SK-N-SH treated with all-trans-retinoic acid at 6 μM for 48 hours (cell line): ENCODE measurements at places on chromosomes 3 and 15.

DNA sequence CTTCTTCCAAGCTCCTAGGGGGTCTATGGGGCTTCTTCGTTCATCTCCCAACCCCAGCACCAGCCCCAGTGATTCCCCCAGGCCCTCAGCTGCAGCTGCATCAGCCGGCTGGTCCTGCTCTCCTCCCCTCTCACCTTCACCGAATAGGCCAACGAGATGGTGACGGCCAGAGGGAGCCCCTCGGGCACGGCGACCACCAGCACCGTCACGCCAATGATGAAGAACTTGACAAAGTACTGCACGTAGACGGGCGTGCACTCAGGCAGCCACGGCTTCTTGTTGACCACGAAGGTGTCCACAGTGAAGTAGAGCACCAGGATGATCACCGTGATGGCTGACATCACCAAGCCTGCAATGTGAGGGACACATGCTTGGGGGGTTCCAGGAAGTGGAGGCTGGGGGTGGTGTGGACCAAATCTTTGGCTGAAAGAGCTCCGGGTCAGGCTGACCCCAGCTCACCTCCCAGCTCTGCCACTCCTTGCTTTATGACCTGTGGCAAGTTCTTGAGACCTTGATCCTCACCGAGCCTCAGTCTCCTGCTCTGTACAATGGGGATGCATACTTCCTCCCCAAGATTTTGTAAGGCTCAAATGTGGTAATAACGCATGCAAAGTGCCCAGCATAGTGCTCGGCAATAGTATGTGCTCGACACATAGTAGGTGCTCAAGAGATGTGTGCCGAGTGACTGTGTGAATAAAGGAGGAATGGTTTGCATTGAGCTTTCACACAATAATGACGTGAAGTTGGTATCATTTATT is 54.6 kb upstream of the SEC13 start:
- ATAC-seq: no peak

GRCh38 chr3:23739536-23739935 is 66.2 kb upstream of the UBE2E1 start:
- ATAC-seq: peak; percentile 74

GRCh38 chr15:69104050-69104750 is 56.2 kb upstream of the GLCE start:
- ATAC-seq: no peak

GRCh38 chr3:46098319-46098761 is 71.1 kb upstream of the XCR1 start:
- no peak for ATAC-seq

DNA sequence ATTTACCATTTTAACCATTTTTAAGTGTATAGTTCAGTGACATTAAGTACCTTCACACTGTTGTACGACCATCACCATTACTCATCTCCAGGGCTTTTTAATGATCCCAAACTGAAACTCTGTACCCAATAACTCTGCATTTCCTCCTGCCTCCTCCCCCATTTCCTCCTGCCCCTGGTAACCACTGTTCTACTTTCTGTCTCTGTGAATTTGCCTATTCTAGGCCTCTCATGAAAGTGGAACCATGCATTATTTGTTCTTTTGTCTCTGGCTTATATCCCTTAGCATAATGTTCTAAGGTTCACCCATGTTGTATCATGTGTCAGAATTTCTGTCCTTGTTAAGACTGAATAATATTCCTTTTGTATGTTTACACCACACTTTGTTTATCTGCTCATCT is 154.2 kb downstream of the MECOM start:
- no peak for ATAC-seq

DNA sequence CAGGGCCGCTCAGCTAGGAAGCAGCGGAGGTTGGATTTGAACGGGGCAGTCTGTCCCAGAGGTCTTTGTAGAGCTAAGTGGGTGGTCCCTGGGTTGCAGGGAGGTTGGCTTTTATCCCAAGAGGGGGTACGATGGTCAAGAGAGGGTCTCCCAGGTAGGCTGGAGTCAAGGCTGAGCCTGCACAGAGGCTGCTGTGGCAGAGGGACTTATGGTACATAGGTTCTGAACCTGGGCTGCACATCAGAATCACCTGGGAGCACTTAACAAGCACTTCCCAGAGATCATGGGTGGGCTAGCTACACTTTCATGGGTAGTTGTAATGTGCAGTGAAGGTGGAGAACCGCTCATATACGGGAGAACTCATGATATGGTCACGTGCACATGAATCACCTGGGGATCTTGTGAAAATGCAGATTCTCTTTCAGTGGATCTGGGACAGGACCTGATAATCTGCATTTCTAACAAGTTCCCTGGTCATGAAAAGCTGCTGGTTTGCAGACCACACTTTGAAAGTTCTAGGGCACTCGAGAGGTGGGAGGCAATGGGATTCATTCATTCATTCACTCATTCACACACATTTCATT is 2.9 kb upstream of the RASGRF1 start:
- no peak for ATAC-seq

- ATAC-seq: no peak
Observed at GRCh38 chr3:186605561-186606545, 7.0 kb upstream of the AHSG start.

GRCh38 chr3:179149406-179149867 is 1.3 kb downstream of the PIK3CA start:
- ATAC-seq: no peak

DNA sequence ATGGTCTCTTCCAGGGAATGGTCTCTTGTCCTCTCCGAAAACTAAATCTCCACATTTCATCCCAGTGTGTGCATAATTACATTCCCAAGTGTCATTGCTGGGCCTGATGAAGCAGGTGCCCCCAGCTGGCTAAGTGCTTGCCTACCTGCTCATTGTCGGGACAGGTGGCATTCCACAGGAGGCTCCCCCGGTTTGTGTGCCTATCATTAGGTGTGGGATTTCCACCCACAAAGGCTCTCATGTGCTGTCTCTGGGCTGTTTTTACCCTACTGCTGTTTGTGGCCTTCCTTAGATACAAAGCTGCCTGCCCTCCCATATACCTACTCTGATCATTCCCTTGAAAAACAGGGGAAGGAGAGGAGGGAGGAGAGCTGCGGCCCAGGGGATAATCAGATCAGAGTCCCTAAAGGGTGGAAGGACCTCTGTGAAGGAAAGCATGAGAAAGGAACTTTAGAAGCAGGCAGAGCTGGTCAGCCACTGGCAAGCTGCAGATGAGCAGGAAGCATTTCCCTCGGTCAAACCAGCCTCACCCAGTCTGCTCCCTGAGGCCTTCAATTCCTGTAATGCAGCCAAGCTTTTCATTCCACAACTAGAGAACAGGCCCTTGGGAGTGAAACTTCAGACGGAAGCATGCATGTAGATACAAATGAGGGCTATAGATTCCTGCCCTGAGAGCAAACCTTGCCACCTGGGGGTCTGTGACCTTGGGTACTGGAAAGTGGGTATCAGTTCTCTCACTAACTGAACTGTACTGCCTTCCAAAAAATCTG is 60.7 kb upstream of the HEG1 start:
- peak; percentile 90 for ATAC-seq

DNA sequence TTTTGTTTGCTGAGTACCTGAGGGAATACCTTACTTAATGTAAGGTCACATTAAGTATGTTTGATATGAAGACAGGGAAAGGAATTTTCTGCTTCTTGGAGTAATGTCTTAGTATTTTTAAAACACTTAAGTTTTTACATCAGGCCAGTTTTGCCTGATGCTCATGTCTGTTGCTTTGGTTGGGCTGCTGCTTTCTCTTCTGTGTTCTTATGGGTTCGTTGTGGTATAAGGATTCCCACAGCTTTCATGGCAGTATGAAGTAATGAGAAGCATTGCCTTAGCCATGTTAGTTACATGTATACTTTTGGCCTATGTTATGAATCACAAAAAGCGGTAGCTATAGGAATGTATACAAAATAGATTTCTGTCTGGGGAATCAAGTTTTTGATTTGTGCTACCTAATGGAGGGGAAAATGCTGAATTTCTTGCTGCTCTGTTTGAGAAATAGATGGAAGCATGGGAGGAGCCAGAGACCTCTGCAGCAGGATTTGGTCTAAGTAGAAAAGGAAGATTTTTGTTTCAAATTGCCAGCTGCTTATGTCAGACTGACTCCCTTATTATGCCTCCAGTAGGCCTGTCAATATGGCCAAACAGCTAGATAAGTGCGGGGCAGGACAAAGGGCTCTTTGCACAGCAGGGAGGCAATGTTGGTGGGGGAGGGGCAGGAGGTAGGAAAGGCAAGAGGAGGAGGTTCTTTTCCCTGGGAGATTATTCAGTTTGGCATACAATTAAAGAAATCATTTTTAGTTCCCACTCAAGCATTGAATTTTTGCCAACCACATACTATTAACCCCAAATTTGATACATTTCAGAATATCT is 5.2 kb downstream of the SETD5 start:
- no peak for ATAC-seq

DNA sequence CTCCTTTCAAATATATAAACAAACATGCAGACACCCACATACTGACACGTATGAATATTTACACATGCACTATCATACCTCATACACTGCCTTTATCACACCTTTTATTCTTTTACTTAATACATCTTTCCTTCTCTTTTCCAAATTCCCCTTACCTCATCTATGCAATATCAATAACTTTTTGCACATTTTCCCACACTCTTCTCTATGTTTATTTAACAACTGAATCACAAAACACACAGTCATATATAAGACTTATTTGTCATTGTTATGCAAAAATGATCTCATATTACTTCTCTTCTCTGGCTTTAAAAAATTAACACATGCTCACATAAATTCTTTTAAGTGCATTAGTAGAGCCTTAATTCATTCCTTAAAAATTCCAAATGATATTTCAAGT is 461.4 kb downstream of the DIPK2A start:
- ATAC-seq: no peak

DNA sequence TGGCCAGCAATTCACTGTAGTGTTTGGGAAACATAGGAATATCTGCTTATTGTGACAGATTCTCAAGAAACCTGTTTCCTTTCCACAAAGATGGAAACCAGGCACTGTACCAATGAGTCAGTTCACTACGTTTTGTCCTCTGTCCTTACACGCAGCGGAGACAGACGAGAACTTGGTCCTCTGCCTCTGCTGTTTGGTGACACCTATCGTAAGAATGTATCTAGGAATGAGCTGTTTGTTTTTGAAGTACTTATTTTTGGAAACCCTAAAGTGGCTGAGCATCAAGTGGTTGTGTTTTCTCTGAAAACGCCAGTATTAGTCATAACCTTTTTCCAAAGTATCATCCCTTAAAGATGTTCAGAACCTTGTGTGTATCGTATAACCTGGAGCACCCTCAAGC is 93.0 kb downstream of the PGPEP1L start:
- ATAC-seq: peak; percentile 89

GRCh38 chr3:183328823-183329222 is 75.8 kb downstream of the B3GNT5 start:
- no peak for ATAC-seq

DNA sequence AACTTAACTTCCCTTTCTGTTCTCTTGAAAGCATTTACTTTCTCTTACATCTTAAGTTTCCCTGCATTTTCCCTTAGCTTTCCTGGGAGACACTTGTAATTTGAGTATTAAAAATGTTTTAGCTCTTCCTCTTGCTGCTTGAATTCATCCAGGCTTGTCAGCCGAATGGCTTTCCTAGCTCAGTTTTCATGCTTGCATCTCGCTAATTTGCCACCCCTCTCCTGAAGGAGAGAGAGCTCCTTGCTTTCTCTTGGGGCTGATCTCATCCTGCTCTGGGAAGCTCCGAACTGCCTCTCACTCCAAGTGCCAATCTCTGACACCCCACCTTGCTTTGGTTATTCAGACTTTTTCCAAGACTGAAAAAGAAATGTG is 374.6 kb upstream of the TBL1XR1 start:
- no peak; the same call in 2 of the 3 replicates for ATAC-seq

DNA sequence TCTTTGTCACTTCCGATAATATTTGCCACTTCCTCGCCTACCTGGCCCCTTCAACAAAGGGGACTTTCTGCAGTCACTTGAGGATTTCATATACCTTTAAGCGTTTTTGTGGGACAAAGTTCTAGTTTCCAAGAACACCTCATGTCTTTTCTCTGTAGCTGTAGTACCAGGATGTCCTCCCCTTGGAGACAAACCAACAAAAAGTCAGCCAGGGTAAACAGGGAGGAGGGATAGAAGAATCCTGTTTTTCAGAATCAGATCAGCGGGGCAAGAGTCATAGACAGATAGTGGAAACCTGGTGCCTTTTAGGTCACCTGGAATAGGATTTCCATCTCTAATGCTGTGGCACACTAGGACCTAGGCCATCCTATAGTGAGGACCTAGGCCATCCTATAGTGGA is 4.5 kb downstream of the LRRC3B start:
- no peak for ATAC-seq

GRCh38 chr15:66767240-66767659 is 65.2 kb downstream of the SMAD6 start:
- no peak for ATAC-seq

DNA sequence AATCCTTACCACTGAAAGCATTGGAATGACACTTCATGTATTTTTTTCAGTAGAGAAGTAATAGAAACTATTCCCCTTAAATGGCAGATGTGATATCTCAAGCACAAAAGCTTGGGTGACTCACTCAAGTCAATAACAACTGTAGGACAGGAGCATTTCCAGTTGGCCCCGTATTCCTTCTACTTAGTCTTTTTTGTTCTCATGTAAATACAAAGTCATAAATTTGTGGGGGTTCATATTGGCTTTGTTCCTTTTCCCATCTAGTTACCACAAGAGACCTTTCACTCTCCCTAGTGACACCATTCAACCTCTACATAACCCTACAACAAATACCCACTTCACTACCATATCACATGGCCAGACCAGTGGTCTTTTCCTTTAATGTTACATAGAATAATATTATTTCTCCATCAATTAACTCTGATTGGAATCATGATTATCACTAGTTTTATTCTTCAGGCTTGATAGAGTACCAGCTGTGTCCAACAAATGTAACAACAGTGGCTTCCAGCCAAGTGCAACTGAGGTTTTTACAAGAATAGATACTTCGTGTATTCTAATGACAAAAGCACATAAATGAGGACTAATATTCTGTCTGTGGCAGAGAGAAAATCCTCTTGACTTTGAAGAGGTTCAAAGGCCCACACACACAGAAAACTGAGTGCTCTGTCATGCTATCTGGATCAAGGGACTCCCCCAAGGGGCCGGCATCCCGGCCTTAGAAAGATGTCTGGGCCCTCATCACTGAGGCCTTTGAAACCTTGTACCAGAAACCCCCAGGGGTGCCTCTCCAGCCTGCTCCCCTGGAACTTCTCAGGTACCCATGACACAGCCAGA is 94.0 kb upstream of the THBS1 start:
- ATAC-seq: no peak

DNA sequence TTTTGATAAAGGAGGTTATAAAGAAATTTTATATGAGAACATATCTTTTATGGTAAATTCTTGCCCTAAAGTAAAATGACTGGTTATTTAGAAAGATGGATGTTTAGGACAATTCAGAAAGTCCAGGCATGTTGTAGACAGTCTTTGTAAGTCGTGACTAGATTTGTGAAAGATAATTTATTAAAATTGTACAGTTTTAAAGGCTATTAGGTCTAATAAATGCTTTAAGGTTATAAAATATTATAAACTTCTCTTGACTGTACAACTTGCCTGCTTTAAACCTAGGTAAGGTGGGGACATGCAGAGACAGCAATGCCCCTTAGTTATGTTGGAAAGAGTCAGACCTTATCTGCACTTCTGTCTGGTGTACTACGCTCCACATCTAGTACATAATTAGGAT is 933.5 kb downstream of the SI start:
- no peak for ATAC-seq
